Erythroblast (primary cell): ENCODE measurements at places on chromosomes 5 and 9.

- DNase-seq = no peak
These were observed 28.6 kb upstream of the TMEM250 start for GRCh38 chr9:136147038-136147889.

GRCh38 chr5:9126490-9126889 is 419.4 kb downstream of the SEMA5A start:
- DNase-seq = no peak

DNA sequence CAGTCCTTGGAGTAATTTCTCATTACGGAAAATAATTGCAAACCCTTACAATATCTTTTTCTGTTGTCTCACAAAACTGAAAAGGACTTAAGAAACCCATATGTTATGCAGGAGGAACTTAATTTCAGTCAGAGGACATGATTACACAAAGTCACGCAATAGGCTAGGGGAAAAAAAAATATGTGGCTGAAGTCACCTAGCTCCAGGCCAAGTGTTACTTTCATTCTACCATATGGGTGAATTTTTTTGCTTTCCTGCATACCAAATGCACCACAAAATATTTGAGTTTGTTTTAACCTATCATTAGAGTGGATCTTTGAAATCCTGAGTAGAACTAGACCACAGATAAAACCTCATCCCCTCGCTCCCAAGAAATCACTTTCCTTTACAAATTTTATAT is 523.5 kb downstream of the CAAP1 start:
- no peak for DNase-seq

- DNase-seq = no peak
These were observed 53.1 kb upstream of the DAB2IP start for GRCh38 chr9:121598167-121598964.

DNA sequence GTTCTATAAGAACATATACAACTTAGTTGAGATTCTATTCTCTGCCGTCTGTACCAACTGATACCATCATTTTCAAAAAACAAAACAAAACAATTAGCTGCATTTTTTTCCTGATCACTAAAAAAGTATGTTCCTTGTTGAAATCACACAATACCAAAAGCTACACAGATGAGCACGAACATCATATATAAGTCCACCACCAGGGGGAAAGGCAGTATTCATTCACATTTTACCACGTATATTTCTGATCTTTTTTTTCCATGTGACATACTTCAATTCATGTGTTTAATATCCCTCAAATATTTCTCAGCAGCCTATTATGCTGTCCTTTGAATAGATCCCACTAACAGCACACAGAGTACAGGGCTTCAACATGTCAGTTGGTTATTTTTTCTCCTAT is 40.6 kb downstream of the IRX2 start:
- DNase-seq = no peak

DNA sequence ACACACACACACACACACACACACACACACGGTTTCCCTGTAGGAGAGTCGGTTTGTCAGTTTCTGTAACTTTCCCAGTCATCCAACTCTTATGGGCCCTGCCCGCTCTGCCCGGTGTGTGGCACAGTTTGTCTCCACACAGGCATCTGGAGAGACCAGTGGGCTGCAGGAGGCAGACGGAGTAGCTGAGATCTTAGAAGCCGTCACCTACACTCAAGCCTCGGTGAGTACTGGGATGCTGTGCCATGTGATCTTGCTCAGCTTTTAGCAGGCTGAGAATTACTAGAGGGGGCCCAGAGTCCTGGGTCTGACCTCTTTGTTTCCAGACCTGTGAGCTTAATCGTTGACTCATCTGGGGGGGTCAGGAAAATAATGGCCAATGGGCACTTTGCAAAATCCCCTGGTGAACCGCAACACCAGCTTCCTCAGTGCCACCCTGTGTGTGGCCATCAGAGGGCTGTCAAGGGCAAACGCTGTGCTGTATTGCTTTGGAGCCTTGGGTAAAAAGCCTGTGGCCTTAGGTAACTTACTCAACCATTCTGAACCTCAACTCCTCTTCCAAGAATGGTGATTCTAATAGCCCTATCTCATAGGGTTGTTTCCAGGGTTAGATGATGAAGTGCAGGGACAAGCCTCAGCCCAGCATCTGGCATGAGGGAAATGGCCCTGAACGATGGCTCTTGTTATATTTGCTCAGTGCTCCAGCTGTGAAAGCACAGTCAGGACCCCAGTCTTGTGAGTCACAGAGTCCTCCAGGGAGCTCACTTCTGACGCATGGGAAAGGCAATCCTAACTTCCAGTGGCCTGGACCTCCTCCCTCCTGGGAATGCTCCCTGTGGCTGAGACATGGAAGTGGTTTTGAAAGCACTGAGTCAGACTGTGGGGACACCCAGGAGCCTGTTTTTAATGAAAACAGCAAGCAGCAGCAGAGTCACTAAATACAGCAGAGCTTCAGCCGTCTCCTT is 45.6 kb downstream of the COL15A1 start:
- no peak for DNase-seq

- no peak for DNase-seq
These were observed 21.9 kb downstream of the HTR4 start for GRCh38 chr5:148632255-148633066.

DNA sequence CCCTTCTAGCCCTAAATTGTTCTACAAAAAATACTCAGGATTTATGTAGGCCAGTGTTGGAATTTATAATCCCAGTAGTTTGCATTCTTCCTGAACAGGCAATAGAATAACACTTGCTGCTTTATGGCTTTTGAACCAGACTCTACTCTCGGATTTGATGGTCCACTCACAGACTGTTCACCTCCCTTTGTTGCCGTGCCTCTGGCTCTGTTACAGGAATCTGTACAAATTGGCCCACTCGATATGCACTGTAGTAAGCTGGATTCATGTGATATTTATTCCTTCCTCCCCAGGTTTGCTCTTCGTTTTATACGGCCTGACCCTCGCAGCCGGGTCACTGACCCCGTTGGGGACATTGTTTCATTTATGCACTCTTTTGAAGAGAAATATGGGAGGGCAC is 43.7 kb downstream of the FAF2 start:
- no peak for DNase-seq

DNA sequence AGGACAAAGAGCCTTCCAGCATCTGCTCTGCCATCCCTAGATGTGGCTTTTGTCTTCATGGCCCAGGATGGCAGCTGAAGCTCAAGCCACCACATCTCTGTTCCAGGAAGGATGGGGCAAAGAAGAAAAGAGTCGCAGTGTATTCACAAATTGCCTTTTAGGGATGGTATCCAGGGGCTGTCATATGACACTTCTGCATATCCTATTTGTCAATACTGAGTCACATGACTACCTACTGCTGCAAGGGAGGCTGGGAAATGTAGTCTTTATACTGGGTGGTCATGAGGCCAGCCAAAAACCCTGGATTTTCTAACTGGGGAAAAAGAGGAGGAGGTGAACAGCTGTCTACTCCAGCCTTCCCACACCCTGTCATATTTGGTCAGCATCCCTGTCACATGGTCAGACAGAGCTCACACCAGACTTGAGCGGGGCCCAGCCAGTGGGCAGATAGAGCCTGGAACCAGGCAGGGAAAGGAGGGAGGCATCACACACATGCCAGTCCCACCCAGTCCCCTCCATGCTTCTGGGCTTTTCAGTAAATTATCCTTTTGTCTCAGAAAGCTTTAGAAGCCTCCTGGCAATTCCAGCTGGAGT is 52.0 kb downstream of the OLFM1 start:
- no peak for DNase-seq

- DNase-seq = no peak
These were observed 11.6 kb upstream of the SLC6A7 start for GRCh38 chr5:150178262-150178661.

- no peak for DNase-seq
These were observed 178.4 kb downstream of the FANCC start for GRCh38 chr9:95139126-95139525.

- DNase-seq = no peak
These were observed 339.0 kb upstream of the WWC1 start for GRCh38 chr5:167952278-167952995.

- DNase-seq = no peak
These were observed 38.8 kb downstream of the NFX1 start for GRCh38 chr9:33329117-33329563.

- no peak for DNase-seq
These were observed 58.2 kb downstream of the PHF2 start for GRCh38 chr9:93634311-93635185.

- DNase-seq = no peak
These were observed 89.8 kb downstream of the LIFR start for GRCh38 chr5:38466424-38467189.

DNA sequence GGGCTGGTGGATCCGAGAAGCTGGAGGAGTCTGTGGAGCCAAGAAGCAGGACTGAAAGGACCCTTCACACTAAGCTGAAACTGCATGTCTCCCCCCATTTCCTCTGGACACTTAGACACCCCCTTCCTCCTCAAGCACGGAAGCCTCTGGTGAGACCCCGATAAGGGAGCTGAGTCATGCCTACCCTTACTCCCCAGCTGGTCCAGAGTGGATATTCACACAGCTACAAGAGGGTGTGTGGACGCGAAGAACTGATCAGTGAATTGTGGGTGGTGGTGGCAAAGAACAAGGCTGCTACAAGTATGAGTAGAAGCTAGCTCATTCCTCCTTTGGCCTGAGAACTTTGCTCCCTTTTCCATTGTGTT is 4.3 kb downstream of the TLN1 start:
- DNase-seq = peak; percentile 82

- DNase-seq = peak; percentile 7
These were observed at the start of gene SEMA5A for GRCh38 chr5:9545992-9546851. TSS of gene SEMA5A (minus strand) at chr5:9546075. CDS start at chr5:9379946, 166,129 bp downstream.

- DNase-seq = peak; percentile 47
These were observed 12.4 kb downstream of the UBAP1 start for GRCh38 chr9:34190996-34191892.

- peak; percentile 75 for DNase-seq
These were observed 293 bp downstream of the CENPP start for GRCh38 chr9:92325991-92326500.

GRCh38 chr5:156432830-156433105 is 105.8 kb downstream of the SGCD start:
- DNase-seq = no peak
